ENCODE measurements at places on chromosomes 7 and 10. TPM values are rescaled to one million over a fixed set of nuclear protein-coding genes. Genes with fewer than 3 reads are reported as not detected.

DNA sequence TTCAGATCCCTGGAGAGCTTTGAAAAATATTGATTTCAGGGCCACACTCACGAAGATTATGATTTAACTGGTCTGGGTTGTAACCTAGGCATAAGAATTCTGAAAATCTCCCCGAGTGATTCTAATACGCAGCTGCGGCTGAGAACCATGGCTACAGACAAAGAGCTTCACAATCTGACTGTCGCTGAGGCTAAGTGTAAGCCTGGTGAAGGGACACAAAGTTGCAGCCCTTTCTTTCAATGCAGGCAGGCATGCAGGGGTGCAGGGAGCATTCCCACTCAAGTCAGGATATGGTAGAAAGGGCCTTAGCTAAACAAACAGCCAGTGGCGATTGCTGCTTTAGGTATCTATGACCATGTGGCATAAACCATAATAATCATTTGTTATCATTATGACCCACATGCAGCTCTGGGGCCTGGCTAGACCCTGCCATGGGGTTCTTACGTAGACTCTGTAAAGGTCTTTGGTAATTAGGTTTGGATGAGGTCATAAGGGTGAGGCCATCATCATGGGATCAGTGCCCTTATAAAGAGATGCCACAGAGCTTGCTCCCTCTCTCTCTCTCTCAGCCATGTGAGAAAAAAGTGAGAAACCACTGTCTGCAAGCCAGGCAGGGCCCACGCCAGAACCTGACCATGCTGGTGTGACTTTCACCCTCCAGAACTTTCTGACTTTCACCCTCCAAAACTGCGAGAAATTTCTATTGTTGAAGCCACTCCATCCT, 88.4 kb upstream of the LANCL2 start:
- no peak for DNase-seq

DNA sequence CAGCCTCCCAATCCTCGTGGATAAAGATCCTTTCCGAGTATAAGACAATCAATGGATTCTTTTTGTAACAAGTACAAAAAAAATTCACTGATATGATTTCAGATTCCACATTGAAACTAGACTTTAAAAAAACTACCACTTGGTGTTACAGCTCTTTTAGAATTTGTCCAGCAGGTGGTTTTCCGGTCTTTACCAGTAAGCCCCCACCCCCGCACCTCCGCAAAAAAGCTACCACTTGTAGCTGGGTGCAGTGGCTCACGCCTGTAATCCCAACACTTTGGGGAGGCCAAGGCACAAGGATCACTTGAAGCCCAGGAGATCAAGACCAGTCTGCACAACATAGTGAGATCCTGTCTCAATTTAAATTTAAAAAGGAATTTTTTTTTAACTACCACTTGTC, 19.8 kb downstream of the IGF2BP3 start:
- DNase-seq, result no peak

GRCh38 chr7:126658684-126659083, 594.1 kb downstream of the GRM8 start:
- DNase-seq, result no peak

PTPRN2 gene
- total RNA-seq, result 1.3 TPM

DNA sequence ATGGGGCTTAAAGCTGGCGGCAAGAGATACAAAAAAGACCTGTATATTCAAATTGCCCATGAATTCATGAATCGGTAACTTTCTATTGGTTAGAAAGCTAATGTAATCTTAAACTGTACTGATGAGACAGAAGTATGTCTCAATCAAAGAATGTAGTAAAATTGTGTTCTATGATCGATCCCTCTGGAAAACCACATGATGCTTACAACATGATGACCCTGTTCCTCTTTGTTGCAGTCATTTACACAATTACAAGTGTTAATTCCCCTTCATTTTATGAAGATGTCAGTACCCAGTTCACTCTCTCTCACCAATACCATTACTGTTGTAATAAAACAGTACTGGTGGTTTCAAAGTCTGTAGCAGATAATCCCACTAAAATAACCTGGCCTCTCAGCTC, 10.1 kb downstream of the KIF5B start:
- no peak for DNase-seq

DNA sequence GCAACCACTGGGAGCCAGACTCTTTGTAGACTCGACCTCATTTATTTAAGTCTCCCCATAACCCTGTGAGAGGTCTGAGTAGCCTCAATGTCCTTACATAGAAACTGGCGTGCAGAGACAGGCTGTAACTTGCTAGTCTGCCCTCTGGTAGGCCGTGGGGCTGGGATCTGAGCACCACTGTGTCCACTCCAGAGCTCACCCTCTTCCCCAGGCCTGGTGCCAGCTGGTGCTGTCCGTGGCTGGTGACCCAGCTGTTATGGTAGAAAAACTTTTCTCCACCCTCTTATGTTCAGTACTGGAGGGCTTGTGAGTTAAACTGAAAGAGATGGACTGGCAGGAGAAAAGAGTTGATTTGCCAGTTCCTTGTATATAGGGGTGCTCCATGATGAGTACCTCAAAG, 41.9 kb downstream of the ADAMTS14 start:
- no peak for DNase-seq

DNA sequence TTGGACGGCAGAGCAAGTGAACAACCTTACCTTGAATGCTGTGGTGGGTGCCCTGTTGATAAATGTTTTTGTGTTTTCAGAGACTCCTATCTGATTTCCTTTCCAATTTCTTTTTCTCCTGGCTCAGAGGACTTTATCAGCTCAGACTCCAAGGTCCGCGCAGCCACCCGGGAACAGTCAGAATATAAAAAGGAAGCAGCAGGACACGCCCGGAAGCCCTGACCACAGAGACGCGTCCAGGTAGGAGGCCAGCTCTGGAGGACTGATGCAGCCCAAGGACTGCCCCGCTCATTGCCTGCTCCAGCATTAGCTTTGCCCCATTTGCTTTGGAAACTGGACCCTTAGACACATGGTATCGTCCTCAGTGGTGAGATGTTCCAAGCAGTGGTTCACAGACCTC, 61.3 kb downstream of the TACC2 start:
- no peak for DNase-seq

DNA sequence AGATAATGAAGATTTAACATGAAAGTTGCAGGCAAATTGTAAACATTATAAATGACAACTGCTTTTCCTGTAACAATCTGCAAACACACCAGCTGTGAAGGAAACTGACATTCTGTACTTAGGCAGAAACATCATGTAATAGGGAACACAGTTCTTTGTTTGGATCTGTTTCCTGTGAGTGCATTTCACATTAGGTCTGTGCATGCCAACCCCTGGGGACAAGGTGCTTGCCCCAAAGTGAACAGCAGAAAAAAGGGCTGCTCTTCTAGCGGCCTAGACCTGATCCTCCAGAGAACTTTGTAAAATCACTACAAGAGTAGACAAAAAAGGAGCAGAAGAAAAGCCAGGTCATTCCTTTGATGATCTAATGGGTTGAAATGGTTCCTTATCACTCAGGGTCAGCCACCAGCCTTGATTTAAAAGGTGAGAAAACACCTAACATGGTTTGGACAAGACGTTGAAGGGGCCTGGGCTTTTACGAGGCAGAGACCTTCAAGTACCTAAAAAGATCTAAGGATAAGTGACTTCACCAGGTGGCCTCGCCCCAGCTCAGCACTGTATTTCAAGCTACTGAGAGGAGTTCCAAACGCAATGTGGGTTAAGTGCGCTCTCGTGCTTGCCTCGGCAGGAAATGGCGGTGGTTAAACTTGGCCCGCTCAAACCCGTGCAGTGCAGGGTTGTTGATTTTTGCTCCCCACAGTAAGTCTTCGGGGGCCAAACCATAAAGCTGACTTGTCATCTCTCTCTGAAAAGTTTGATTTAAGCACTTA, 249.7 kb downstream of the CREB5 start:
- DNase-seq, result no peak

DNA sequence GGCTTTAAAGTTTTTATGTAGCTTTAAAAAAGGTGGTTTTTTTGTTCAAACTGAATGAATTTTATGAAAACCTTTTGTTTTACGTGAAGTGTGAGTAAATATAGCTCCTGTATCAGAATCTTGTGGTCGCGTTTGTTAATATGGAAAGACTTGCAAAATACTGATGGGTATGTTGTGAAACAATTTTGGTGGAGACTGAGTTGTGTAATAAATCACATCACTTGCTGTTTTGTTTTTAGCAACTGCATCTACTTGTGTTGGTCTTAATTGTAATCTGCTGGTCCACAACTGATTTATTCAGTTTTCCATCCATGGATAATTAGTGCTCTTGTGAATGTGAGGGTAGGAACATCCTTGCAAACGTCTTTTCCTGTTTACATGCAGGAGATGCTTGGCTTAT, 10.5 kb downstream of the PLXDC2 start:
- DNase-seq, result no peak

GRCh38 chr10:124736491-124737136, 7.6 kb downstream of the FAM53B start:
- DNase-seq, result peak; percentile 88

GRCh38 chr10:22682237-22683139, 31.9 kb downstream of the PIP4K2A start:
- no peak for DNase-seq

DNA sequence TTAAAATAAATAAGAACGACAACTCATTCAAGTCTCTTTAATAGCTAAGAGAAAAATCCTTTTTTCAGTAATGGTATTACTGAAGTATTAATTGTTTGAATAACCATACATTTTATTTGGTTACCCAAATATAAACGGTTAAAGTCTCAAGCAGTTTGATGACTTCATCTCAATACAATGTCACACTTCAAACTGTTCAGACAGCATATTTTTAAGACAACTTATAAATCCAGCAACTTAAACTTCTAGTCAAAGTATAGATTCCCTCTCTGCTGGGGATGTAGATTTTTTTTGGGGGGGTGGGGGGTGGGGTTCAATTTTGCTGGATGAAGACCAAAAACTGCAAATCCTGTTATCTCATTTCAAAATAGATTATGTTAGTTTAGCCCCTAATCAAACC, 42.0 kb downstream of the GNA12 start:
- DNase-seq, result no peak

INMT gene
- 49.5 TPM for total RNA-seq

- DNase-seq, result no peak
These were observed 6.0 kb downstream of the CCNY start for GRCh38 chr10:35342183-35342753.

EPHA1 gene
- total RNA-seq, result not detected

DNA sequence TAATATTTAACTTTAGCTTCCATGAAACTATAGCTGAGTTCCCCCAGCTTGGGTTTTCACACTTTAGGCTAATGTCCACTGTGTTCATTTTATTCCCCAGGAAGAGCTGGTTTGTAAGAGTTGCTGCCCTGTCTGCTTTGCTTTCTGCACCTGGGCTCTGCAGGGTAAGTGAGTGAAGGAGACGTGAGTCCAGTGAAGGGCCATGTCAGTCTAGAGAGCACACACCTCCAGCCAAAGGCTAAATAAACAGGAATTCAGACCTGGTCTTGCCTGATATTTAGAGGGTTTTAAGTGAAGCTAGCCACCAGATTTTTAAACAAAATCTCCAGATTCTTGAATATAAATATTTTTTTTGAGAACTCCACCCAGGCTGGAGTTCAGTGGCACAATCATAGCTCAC, 24.5 kb upstream of the FZD1 start:
- no peak for DNase-seq

FAM24B gene
- total RNA-seq, result 0.55 TPM

RNF133 gene
- total RNA-seq, result 0.41 TPM

PNLIPRP2 gene
- not detected for total RNA-seq

DNA sequence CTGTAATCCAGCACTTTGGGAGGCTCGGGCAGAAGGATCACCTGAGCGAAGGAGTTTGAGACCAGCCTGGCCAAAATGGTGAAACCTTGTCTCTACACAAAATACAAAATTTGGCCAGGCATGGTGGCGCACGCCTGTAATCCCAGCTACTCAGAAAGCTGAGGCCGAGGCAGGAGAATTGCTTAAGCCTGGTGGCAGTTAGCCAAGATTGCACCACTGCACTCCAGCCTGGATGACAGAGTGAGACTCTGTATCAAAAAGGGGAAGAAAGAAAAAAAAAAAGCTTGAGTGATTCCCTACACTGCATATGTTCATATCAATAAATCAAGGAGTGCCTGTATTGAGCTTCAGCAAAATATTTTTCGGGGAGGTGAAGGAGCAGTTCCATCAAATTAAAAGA, 45.8 kb upstream of the SRRM3 start:
- DNase-seq, result peak; percentile 46

GRCh38 chr10:125727436-125727835, 7.9 kb downstream of the EDRF1 start:
- no peak for DNase-seq

GRCh38 chr7:151459726-151460473, 20.0 kb upstream of the CRYGN start:
- DNase-seq, result peak; percentile 77

GPR22 gene
- total RNA-seq, result 23.0 TPM

GRCh38 chr7:1012004-1012715, 29.2 kb downstream of the CYP2W1 start:
- no peak for DNase-seq

TAS2R38 gene
- total RNA-seq, result not detected

- DNase-seq, result no peak
These were observed 21.8 kb downstream of the RPA3 start for GRCh38 chr7:7696458-7697119.

DNA sequence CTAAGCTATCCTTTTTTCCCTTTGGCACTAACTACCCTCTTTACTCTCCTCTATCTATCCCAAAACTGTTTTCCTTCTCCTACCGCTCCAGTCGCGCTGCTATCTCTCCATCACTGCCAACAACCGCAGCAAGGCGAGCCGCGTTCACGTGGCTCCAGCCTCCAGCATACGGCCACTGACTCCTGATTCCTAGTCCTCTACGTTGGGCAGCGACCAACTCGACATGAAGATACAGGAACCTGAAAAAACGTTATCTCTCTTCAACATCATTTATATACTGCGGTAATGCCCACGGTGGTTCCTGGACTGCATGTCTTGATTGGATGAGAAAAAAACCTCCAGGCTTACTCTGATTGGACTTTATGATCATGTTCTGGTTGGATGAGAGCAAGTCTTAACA, 129.5 kb downstream of the ZNF716 start:
- DNase-seq, result no peak

- DNase-seq, result no peak
These were observed 106.0 kb upstream of the PDCD4 start for GRCh38 chr10:110765513-110766319.

TAS2R4 gene
- 0.25 TPM for total RNA-seq

DNA sequence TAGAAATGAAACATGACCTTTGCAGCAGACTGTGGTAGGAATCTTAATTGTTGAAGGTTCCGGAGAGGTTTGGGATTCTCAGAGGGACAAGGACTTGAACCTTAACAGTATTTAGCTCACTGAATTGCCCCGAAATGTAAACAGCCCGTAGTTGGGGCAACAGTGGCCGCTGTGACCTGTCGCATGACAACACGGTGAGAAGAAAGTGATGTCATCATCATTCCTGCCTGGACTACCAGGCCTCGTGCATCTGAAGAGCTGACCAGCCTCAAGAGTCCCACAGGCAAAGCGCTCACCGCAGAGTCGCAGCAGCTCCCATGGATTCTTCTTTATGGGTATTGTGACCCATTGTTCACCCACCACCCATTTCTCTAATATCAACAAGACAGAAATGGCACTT, 250.6 kb downstream of the KLF6 start:
- no peak for DNase-seq

Data from left ventricle myocardium inferior (tissue), 1 donor.